ENCODE measurements at places on chromosomes 5 and 9.
A peak's percentile ranks its signal among the peaks of the same experiment; 100 is the strongest.

- no peak for DNase-seq
Observed at GRCh38 chr5:1873243-1873959, 9.3 kb downstream of the IRX4 start.

DNA sequence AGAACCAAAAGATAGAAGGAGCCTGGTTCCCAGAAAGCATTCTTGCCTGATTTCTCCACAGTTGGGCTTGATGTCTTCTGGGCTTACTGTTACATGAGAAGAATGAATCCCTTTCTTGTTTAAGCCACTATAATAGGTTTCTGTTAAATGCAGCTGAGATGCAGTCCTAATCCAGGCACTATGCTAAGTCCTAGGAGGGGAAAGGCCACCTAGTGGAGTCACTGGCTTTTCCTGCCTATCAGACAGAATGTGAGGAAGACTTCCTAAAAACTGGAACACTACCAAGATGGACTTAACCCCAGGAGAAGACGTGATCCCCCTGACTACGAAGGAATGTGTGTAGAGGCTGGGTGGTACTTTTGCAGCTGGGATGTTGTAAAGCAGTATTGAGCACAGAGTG is 34.3 kb upstream of the FSD1L start:
- no peak for DNase-seq

DNA sequence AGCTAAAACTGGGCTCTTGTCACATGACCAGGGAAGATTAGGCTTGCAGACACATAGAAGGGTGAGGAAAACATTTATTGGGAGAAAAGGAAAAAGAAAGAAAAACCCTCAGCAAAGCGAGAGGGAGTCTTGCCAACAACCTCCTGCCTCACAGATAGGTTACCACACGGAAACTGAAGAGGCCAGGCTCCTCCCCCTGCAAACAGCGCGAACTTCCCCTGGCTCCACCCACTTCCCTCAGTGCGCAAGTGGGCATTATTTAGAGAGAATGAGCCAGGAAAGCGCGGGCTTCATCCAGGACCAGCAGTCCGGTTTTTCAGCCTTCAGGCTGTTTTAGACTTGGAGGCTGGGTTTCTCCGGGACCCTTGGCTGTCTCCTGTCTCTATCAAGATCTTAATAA is 70.3 kb downstream of the STK32A start:
- no peak for DNase-seq

DNA sequence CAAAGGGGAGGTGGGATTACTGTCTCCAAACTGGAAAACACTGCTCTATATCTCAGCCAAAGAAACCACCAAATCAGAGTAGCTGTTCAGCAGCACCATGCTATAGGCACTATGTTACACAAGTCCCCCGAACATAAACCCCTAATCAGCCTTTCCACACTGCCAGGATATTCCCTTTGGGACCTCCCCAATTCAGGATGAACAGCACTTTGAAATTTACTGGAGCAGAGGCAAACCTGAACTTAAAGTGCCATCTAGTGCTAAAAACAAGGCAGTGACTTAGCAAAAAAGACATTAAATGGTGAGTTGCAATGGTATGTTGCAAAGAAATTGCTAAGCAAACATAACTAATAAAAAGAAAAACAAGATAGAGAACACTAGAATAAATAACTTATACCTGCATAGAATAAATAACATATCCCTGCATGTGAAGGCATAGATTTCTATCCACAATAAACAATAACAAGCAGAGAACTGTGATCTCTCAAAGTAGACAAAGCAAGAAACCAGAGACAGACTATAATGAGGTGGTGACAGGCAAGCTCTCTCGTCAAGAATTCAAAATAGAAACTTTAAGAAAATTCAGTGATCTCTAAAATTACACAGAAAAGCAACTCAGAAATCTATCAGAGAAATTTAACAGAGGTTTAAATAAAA is 584.4 kb upstream of the ACO1 start:
- no peak for DNase-seq

GRCh38 chr5:149961186-149961685 is 678 bp downstream of the SLC26A2 start:
- no peak for DNase-seq

- no peak for DNase-seq
Observed at GRCh38 chr5:154945695-154946301, 4.9 kb downstream of the MRPL22 start.

DNA sequence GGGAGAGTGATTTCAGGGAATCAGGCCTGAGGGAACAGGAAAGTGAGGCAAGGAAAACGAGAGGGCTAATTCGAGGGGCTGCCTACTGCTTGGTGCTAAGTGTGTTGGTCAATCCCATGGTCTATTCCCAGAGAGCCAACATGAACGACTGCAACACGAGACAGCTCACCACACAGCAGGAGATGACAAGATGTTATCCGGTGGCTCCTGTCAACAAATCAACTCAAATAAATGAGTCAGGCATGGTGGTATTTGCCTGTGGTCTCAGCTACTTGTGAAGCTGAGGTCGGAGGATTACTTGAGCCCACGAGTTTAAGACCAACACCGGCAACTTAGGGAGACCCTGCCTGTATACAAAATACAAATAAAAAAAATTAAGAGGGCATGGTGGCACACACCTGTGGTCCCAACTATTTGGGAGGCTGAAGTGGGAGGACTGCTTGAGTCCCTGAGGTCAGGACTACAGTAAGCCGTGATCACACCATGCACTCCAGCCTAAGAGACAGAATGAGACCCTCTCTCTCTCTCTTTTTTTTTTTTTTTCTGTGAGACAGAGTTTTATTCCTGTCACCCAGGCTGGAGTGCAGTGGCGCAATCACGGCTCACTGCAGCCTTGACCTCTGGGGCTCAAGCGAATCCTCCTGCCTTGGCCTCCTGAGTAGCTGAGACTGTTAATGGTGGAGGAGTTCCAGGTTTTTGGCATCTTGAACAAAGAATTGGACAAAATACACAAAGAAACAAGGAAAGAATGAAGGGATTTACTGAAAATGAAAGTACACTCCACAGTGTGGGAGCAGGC is 9.0 kb upstream of the FAF2 start:
- DNase-seq = no peak

- peak; percentile 39 for DNase-seq
Observed at GRCh38 chr9:127905004-127905728, 5.8 kb upstream of the ST6GALNAC6 start.

- DNase-seq = no peak
Observed at GRCh38 chr5:50501491-50502228, 60.6 kb upstream of the EMB start.

DNA sequence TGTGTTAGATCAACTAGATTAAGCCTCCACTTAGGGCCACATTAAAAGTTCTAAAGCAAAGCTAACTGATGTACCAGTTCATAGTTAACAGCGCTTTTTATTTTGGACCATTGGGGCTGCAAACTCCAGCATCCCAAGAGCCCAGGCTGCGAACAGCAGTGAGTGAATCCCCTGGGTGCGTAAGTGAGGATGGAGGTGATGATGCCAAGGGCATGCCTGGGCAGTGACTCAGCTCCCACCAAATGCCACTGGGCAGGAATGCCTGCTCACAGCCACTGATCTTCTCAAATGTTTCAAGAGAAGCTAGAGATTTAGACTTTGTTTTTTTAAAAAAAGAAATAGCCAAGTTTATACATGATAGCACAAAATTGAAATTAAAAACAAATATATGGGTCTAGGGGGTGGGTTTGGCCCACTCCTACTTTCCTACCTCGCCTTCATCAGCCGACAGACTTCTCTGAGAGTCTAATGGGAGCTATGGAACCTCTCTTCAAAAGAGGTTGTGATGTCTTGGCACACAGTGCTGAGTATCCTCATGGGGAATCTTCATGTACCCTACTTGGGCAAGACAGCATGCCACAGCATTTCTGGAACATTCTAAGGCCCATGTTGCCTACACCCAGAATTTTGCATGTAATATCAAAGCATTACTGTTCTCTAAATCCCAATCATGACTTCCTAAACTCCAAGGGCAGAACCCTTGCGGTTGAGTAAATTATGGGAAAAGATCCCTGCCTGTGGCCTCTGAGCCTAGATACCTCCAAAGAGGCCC is 398.1 kb downstream of the EBF1 start:
- DNase-seq = no peak

All from activated T-helper 1 cell treated with anti-CD3 and anti-CD28 coated beads, Interleukin-2, amount 50 U/mL, for 16 hours (primary cell).